ENCODE measurements at places on chromosomes 11 and 22.

DNA sequence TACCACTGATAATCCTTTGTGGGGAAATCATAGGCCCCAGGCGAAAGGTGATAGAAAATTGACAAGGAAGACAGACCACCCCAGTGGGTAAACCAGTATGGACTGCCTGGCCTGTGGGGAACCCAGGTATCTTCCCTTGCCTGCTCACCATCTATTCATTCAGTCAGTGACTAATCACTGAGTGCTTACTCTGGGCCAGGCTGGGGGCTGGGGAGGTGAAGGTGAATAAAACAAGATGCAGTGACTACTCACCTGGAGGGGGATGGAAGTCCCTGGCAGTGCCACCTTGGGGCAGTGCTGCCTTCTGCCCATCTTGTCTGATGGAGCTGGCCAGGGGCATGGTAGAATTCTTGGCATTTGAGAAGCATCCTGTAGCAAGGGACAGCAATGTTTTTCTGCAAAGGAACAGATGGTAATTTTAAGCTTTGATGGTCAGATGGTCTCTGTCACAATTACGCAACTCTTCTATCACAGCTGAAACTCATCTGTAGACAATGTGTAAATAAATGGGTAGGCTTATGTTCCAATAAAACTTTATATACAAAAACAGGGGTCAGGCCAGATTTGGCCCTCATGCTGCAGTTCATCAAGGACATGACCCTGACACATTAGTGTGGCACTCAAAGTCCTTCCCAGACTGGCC is 4.6 kb downstream of the ISX start:
- DNase-seq = no peak

GRCh38 chr11:6648501-6648900 is 7.1 kb downstream of the DCHS1 start:
- DNase-seq = no peak

DNA sequence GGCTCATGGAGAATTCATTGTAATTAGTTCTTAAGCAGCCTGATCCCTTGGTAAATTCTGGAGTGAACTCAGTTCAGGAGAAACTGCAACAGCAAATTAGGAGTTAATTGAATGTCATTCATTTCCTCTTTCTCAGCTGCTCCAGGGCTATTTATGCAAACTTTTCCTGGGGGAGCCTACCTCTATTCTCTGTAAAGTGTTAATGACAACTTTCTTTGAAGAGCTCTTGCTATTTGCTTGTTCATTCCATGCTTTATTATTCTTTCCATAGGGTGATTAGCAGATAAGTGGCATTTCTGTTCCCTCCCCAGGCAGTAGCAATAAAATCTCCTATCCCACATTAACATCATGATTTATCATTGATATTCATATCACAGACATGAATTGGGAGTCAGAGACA is 267.6 kb upstream of the DDI1 start:
- DNase-seq = no peak

- no peak for DNase-seq
Observed at GRCh38 chr11:41382927-41383326, 76.5 kb downstream of the LRRC4C start.

- no peak for DNase-seq
Observed at GRCh38 chr11:84871116-84871515, 756.0 kb downstream of the DLG2 start.

GRCh38 chr11:8775734-8776133 is 93.1 kb downstream of the RPL27A start:
- no peak for DNase-seq

- no peak for DNase-seq
Observed at GRCh38 chr11:44133335-44133946, 38.0 kb downstream of the EXT2 start.

GRCh38 chr22:50439314-50439870 is 35.4 kb downstream of the SBF1 start:
- DNase-seq = no peak

DNA sequence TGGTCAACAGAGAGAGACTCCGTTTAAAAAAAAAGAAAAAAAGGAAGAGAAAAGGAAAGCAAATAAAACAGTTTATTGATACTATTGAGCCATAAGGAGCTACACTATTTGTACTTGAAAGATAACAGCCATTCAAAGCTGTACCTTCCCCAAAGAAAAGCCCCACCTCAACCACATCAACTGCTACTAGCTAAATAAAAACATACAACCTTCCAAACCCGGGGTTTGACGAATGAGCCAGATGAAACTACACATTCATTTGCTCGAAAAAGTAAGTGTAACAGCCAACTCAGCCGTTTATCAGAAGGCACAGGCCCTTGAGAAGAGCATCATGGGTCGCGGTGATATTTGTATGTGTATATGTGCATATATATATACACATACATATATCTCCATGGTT is 78.4 kb downstream of the SIK3 start:
- DNase-seq = no peak

- DNase-seq = no peak
Observed at GRCh38 chr11:32332990-32333319, 102.4 kb downstream of the WT1 start.

DNA sequence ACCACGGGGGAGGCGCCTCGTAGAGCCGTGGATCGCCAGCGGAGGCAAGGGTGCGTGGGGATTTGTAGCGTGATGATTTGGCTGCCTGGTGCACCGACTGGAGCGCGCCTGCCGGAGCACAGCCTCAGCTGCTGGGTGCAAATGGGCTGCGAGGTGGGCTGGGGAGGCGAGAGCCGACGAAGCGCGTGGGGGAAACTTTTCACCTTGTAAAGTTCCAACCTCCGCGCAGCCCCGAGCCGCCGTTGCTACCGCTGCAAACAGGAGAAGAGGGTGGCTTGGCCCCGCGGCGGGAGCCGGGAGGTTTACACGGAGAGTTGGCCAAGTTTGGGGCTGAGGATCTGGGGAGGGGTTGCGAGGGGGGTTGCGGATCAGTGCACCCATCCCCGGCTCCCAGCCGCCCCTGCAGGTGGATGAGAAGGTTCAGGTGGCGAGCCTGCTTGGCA is 528 bp downstream of the FAT3 start:
- no peak for DNase-seq

- no peak for DNase-seq
Observed at GRCh38 chr22:48098921-48099245, 1336.4 kb downstream of the TBC1D22A start.

DNA sequence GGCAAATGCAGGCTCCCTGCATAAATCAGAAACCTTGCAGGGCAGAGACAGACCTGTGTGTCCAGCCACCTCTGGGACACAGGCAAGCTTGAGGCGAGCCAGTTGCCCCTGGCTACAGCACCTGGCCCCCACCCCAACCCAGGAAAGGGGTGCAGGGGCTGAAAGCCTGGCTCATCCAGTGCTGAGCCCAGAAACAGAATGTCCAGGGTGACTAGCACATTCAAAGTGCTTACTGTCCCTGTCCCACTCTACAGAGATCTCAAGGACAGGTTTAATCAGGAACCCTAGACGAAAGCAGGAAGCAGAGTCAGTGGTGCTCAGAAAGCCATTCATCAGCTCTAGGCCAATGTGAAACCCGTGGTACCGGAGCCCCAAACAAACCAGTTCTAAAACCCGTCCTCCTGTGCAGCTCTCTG is 31.9 kb downstream of the PLEKHA7 start:
- no peak for DNase-seq

DNA sequence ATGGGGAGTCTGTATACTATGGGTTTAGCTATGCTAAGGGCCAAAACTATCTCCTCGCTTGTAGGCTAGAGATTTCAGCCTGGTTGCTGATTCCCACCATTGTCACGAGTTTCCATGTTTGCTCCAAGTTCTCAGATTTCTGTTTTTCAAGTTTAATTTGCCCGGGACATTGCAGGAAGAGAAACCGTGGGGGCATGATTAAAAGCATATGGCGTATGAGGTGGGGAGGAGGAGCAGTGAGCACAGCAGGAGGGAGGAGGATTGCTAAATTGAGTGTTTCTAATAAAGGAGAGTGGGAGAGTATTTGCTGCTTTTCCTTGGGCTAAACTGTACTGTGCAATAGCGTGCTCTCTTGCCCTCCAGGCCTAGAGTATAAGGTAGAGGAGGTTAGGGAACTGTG is 558.4 kb downstream of the METTL15 start:
- no peak for DNase-seq

GRCh38 chr11:73229896-73230875 is 12.1 kb downstream of the P2RY2 start:
- DNase-seq = no peak

DNA sequence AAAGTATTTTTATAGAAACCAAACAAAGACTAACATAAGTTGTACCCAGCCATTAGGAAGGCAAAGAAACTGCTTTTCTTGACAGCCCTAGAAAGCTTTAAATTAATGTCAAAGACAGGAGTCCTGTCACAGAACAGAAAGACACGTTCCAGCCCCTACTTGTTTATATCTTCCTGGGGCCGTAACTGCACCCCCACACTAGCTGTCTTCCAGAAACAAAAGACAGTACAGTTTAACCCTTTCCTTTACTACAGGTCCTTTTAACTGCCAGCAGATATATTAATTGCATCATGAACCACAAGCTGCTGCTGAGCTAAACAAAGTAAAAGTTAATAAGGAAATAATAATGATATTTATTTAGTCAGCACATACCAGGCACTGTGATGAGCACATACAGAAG is 20.3 kb upstream of the CFAP300 start:
- DNase-seq = no peak

DNA sequence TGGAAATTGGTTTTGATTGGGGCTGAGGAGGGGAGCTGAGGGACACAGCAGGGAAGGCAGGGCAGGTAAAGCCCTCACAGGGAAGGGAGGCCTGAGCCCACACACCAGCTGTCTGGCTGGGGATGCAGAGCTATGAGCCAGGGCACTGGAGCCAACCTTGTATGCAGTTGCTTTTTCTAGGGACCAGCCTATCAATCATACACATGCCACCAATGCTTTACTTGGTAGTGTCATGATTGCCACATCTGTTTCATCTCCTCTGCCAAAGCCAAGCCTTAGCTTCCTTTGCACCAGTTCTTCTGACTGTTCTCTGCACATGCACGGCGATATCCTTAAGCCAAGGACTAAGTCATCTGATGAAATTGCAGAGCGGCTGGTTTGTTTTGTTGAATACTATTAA is 207.1 kb upstream of the PLET1 start:
- no peak for DNase-seq

DNA sequence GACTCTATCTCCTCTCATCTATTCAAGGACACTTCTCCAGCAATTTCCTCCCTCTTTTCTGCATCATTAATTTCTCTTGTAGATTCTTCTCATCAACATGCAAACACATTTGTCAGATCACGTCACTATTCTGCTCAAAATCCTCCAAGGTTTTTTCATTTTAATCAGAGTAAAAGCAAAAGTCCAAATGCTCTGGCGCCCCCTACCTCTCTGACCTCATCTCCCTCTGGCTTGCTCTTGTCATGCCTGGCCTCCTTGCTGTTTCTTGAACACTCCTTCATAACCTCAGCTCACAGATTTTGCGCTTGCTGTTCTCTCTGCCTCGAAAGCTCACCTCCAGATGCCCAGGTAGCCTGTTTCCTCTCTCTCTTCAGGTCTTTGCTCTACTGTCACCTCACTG is 22.4 kb downstream of the RTCB start:
- DNase-seq = no peak

DNA sequence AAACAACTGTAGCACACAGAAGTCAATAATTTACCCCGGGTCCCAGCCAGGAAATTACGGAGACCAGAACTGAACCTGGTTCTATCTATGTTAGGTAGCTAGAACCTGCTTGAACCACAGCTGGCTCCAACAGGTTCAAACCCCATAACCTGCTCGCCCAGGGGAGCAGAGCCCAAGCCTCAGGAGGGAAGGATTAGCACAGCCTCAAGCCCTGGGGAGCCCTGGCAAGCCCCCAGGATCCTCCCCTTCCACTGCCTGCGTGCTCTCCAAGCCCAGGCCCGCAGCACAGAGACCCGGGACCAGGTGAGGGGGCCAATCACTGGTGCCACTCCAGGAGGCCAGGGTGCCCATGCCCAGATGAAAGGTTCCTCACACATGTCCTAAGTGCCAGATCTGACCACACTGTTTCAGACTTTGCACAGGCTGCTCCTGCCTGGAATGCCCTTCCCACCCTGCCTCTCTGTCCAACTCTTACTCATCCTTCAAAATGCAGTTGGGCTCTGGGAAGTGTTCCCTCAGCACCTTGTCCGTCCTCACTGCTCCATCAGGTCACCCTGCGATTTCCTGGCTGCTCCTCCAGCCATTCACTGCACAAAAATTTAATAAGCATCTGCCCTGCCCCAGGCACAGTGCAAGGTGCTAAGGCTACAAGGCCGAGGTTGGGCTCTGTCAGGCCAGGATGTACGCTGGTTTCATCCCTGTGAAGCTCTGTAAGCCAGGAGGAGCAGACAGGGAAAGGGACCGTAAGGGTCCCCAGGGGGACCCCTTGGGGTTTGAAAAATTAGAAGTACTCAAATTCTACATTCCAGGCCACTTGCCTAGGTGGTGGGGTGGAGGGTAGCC is 32.2 kb downstream of the ARRB1 start:
- DNase-seq = no peak

DNA sequence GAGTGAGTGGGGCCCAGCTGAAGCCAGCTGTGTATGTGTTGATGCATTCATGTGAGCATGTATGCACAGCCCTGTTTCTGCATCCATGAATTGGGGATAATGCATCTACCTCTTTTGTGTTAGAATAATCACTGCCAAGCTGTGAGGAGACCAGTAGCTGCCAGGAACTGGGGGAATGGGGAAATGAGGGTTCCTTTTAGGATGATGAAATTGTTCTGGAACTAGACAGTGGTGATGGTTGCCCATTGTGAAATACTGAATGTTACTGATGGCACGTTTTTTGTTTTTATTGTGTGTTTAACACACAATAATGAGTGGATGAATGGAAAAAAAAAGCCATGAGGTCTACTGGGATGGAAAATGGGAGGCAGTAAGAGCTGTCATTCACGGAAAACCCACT is 45.3 kb upstream of the WNT11 start:
- DNase-seq = no peak

- DNase-seq = no peak
Observed at GRCh38 chr22:49883294-49883640, 29.6 kb downstream of the ZBED4 start.

DNA sequence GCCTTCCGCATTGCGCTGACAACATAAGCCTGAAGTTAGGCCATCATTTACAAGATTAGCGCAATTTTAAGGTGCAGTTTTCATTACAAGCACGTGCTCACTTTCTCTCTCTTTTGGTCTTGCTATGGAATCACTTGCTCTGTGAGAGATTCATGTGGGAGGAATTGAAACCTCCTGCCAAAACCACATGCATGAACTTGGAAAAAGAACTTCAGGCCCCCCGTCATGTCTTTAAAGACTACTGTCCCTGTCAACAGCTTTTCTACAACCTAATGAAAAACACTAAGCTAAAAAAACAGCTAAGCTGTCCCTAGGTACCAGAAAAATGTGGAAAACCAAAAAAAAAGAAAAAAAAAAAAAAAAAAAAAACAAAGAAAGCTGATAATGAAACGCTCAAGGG is 1707.6 kb upstream of the RAG2 start:
- DNase-seq = no peak

DNA sequence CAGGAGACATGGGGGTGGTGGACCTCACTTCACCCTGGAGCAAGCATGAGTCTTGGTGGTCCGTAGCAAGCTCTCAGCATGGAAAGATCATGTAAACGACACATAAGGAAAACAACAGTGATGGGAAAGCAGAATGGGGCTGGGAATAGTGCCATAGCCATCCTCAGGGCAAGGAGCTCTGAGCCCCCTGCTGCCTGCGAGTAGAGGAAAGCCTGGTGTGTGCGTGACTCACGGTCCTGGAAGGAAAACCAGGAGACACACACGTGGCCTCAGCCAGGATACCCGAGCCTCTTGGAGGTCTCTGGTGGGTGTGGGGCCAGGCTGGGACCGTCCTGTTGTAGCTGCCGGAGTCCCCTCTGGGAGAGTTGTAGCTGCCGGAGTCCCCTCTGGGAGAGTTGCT is 12.4 kb downstream of the SHANK3 start:
- DNase-seq = no peak

All from NCI-H2107 (cell line).